ENCODE measurements at places on chromosomes 3 and 15.

DNA sequence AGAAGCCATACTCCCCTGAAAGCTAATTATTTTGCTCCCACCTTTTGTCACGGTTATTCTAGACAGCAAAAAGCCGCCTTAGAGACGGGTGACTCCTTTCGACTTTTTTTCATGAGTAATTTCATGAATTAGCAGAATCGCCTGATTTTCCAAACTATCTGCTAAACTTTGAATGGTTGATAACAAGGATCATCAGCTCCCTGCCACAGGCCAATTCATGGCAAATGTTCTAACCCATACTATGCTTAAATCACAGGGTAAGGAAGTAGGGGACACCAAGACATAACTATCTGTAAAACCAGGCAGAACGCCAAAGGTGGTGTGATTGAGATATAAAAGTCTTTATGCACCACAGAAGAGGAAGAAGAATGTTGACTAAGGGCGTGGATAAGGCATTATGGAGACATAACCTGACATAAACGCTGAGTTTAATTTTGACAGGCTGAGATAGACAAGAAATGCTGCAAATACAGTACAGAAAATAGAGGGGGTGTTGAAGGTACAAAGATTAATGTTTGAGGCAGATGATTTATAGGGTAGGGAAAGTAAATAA is 891 bp upstream of the DMXL2 start:
- DNase-seq: no peak

GRCh38 chr3:62546266-62546665 is 172.9 kb upstream of the FEZF2 start:
- no peak for DNase-seq

DNA sequence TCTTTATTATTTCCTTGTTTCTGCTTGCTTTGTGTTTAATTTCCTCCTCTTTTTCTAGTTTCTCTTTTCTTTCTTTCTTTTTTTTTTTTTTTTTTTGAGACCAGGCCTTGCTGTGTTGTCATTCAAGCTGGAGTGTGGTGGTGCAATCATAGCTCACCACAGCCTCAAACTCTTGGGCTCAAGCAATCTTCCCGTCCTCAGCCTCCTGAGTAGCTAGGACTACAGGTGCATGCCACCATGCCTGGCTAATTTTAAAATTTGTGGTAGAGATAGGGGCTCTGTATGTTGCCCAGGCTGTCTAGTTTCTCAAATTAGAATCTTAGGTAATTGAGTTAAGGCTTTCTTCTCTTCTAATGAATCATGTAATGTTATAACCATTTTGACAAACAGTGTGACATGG is 22.4 kb downstream of the SLMAP start:
- DNase-seq: no peak

DNA sequence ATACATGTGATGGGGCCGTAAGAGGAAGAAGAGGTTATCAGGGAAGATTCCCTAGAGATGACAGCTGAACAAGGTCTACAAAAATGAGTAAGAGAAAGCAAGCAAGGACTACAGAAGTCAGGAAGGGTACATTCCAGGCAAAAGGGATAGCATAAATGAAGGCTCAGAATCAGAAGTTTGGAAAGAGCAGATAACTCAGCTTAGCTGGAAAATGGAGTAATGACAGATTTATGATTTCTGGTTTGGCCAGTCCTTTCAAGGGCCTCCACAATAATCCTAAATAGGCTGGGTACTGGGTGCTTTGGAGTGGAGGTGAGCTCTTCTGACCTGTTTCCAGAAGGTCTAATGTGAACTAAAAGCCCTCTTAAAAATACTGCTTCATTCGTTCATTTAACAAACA is 110.7 kb downstream of the MYO5A start:
- no peak for DNase-seq

GRCh38 chr3:128385080-128385832 is 81.4 kb downstream of the DNAJB8 start:
- no peak for DNase-seq

- no peak for DNase-seq
Measured at GRCh38 chr3:32583708-32584107, 13.1 kb upstream of the DYNC1LI1 start.

DNA sequence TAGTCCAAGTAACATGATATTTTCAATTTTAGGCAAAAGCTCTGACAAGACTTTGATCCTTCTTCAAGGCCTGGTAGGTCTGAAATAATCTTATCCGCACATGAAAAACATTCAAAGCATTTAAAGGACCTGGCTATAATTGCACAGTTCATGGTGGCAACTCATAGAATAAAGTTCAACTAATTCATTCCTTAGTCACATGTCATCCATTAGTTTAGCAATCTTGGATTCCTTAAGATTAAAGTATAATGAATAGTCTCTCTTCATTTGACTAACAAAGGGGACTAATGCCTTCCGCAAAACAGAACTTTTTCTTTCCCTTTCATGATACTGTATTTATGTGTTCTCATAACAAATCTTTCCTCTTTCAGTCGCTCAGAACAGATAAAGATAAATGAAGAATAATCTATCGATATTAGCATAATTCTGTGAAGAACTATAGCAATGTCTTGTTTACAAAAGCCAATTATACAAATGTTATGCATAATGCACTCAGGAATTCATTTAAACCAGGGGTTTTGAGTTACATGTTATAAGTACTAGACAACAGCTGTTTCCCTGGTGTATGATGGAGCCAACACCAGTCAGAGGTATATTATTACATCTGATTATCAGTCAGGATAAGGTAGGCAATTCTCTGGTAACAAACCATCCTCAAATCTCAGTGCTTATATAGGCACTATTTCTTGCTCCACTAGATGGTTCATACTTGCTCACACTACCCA is 172.5 kb downstream of the POTEB3 start:
- DNase-seq: no peak

DNA sequence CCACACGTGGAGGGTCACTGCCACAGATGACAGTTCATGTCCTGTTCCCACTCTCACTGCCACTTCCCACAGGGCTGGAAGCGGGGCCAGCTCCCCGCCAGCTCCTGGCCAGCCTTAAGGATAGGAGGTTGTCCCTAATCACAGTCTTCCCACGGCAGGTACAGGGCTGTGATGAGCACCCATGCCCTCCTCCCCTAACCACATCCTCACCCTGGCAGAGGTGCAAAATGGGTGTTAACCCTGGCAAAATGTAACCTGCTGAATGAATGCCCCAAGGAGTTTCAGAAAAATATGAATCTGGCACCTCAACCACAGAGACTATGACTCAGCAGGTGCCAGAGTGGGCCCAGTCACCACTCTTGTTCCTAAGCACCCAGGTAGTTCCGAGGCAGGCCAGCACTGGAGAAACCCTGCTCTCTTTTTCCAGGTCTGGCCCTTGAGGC is 185.1 kb upstream of the TPM1 start:
- no peak for DNase-seq

DNA sequence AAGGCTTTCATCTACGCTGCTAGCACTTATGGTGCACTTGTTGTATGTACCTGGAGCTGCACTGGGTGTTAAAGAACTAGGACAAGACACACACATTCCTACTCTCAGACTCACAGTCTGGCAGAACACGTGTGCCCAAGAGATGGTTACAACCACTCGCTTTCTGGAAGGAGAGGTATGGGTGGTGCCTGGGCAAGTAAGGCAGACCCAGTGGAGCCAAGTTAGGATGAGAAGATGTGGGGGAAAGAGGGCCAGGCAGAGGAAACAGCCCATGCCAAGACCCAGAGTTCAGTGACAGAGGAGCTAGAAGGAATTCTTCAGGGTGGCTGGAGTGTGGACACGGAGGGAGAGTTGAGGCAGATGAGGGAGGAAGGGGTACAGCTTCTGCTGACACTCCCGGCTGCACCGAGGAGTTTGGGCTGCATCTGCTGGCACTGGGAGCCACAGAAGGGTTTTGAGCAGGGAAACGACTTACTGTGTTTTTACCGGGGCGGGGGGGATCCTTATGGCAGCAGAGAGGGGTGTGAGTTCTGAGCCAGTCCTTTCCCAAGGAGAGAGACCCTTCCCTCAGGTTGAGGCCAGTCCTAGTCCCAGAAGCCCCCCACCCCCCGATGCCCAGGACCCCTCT is 59.0 kb downstream of the GRIP2 start:
- no peak for DNase-seq

- no peak for DNase-seq
Measured at GRCh38 chr3:97691354-97691753, 73.2 kb upstream of the ARL6 start.

DNA sequence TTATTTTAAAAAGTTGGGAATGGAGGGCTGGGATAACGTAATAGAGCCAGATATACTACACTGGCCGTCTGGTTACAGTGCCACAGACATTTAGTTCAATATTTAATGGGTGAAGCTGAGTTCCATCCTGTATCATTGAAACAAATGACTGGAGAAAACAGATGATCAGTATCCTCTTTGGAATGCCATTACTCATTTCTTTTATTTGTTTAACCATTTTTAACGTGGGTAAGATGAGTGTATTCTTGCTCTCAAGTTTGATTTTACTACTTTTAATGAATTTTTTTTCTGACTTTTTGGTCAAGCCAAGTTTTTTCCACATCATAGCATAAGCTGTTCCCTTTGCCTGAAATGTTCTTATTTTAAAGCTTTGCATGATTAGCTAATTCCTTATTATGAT is 53.9 kb upstream of the GRM7 start:
- DNase-seq: no peak

- no peak for DNase-seq
Measured at GRCh38 chr15:64843991-64844390, 2.3 kb downstream of the PLEKHO2 start.

GRCh38 chr3:36679384-36680200 is 84.8 kb downstream of the DCLK3 start:
- DNase-seq: no peak

GRCh38 chr3:102034639-102035451 is 185.5 kb downstream of the NFKBIZ start:
- no peak for DNase-seq

GRCh38 chr3:190492966-190493365 is 20.9 kb upstream of the IL1RAP start:
- DNase-seq: no peak

- no peak for DNase-seq
Measured at GRCh38 chr15:70318594-70319465, 221.1 kb upstream of the TLE3 start.

GRCh38 chr3:134334231-134334900 is 39.9 kb downstream of the AMOTL2 start:
- no peak for DNase-seq

- no peak for DNase-seq
Measured at GRCh38 chr15:84697236-84697990, 18.5 kb downstream of the SEC11A start.

GRCh38 chr3:50260027-50260941 is 8.7 kb upstream of the SEMA3B start:
- DNase-seq: peak; percentile 92

Measured in GM18507 (cell line).